Activated gamma-delta T cell (primary cell): ENCODE measurements at places on chromosomes 5 and 9.

GRCh38 chr9:135326633-135327152 is 152.9 kb upstream of the PPP1R26 start:
- no peak for DNase-seq

GRCh38 chr5:151066920-151067319 is 13.9 kb downstream of the TNIP1 start:
- DNase-seq: no peak

DNA sequence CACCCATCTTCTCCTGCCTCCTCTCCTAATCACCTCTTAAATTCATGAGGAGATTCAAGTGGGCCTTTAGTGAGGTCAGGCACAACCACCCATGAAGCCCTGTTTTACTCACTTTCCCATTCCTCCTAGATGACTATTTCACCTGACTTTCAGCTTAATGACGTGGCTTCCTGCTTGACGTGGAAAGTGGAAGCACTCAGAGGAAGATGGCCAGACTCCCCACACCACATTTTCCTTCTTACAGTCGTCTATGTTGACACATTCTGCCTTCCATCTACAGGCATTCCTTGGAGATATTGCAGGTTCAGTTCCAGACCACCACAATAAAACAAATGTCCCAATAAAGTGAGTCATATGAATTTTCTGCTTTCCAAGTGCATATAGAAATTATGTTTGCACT is 146.4 kb upstream of the TAS2R1 start:
- DNase-seq: no peak

DNA sequence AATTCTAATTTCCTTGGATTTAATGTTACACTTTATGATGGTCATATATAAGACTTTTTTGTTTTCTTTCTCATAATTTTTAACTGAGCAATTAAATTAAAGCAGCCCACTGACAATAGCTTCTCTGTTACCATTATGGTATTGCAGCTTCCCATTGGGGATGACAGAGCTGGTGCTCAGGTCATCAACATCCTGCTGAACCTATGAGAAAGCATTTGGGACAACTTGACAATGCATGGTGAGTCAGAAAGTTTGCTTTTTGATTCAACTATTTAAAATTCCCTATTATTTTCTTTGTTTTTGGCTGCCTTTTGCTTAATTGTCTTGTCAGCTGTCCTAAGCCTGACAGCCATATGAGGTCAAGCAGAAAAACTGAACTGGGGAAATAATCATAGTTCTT is 487.4 kb upstream of the RIOK2 start:
- DNase-seq: no peak

GRCh38 chr9:91825422-91825821 is 124.6 kb downstream of the ROR2 start:
- no peak for DNase-seq

DNA sequence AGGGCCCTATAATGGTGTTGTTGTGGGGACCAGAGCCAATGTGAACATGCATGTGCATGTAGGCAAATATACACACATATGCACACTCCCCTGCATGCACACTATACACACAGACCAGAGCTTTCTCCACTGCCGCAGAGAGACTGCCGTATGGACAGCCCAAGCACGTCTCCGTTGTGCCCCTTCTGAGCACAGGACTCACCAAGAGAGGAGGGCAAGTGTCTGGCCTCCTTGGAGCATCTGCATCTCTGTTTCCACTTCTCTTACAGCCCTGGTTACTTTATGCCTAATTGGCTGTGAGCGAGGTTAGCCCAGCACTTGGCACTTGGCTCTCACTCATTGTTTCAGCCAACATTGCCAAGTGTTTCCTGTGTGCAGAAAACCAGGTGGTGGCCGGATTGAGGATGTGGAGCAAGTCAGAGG is 30.4 kb downstream of the CSF2 start:
- DNase-seq: no peak

GRCh38 chr5:67515020-67515689 is 318.6 kb upstream of the CD180 start:
- DNase-seq: no peak

DNA sequence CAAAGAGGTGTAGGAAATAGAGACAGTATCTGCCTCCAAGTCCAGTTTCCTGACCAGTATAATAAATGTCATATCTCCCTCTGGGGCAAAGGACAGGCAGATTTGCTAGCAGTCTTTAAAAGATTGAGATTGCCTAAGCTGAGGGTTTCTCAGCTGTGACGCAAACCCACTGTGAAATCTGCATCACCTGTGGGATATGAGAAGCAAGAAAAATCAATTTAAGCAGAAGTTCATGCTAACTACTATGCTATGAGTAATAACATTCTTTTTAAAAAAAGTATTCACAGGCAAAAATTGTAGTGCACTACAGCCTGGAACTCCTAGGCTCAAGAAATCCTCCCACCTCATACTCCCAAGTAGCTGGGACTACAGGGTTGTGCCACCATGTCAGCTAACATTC is 168.1 kb upstream of the POC5 start:
- no peak for DNase-seq
